ENCODE measurements at places on chromosomes 5 and 9. TPM values are rescaled to one million over a fixed set of nuclear protein-coding genes. Genes with fewer than 3 reads are reported as not detected.

The ZNF454 gene
- 0.27 TPM for total RNA-seq

- no peak overlapping the region for H3K27ac ChIP-seq
- DNase-seq: no peak
- H3K4me3 ChIP-seq: no peak overlapping the region
Measured at GRCh38 chr5:34035756-34036155, 7.3 kb downstream of the C1QTNF3 start.

The TAF11L2 gene
- total RNA-seq: not detected

The PTGES gene
- total RNA-seq: 0.15 TPM

The MARCOL gene
- not detected for total RNA-seq

DNA sequence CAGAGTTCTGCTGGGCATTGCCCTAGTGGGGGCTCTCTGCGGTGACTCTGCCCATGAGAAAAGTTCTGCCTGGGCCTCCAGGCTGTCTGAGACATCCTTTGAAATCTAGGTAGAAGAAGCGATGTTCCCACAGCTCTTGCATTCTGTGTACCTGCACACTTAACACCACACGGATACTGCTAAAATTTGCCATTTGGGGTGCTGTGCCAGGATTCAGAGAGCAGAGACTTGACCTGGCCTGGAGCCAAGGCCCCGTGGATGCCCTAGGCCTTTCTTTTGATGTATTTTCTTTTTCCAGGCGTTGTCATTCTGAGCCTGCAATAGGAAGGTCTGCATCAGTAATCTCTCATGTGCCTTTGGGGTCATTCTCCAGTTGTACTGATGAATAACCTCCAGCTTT lies 89.3 kb upstream of the IL12B start:
- H3K27me3 ChIP-seq: no peaks in the 10 kb centered on the region
- H3K27ac ChIP-seq: no peak overlapping the region
- H3K4me1 ChIP-seq: no peaks in the 10 kb centered on the region
- no peaks in the 10 kb centered on the region for H3K36me3 ChIP-seq

- no peak overlapping the region for H3K4me3 ChIP-seq
- no peaks in the 10 kb centered on the region for H3K4me1 ChIP-seq
- no peaks in the 10 kb centered on the region for H3K27me3 ChIP-seq
- no peak for DNase-seq
Measured at GRCh38 chr9:115022760-115023434, 92.5 kb upstream of the TNFSF8 start.

DNA sequence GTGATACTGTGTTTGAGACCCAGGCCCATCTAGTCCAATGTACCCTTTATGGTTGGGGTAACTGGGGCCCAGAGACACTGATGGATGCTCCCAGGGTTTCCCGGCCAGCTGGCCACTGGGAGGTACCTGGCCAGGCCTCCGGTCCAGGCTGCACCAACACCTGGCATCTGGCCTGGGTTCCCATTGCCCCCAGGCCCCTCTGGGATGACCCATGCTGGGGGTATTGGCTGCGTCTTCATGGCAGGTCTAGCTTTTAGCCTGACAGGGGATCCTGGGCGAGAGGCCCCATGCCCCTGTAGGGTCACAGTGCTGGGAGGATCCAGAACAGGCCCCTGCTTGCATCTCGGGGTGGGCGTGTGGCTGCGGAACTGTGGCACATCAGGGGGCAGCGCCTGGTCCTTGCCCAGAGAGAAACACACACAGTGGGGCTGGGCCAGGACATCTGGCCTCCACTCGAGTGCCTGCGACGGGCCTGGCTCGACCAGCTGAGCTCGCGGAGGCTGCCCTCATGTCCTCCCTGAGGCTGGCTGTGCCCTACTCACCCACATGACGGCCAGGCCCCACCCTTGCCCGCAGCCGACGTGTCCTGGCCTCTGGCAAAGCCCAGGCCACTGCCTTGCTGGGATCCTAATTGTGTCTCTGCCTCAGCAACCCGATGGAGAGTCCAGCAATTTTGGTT lies 21.5 kb upstream of the COL5A1 start:
- no peaks in the 10 kb centered on the region for H3K4me1 ChIP-seq
- H3K4me3 ChIP-seq: no peak overlapping the region
- H3K27ac ChIP-seq: no peak overlapping the region
- H3K27me3 ChIP-seq: no peaks in the 10 kb centered on the region
- DNase-seq: peak; percentile 40

The PRSS3 gene
- 7.0 TPM for total RNA-seq

DNA sequence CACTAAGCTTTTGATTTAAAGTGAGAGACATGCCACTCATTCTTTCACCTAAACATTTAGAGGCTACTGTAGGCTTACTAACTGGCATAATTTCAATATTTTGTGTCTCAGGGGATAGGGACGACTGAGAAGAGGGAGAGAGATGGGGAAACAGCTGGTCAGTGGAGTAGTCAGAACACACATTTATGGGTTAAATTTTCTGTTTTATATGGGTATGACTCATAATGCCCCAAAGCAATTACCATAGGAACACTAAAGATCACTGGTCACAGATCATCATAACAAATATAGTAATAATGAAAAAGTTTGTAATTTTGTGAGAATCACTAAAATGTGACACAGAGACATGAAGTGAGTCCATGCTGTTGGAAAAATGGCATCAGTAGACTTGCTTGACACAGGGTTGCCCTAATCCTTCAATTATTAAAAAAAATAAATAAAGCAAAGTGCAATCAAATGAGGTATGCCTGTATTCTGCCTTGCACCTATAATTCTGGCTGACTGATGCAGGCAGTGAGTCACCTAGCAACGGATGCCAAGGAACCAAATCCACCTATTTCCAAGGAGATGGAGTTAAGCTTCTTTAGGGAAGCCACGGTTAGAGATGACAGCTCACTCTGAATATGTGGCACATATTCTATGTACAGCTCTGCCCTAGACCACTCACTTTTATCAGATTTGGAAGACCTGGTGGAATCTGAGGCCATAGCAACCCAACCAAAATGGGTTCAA lies 166.1 kb downstream of the MARCHF11 start:
- H3K4me1 ChIP-seq: no peaks in the 10 kb centered on the region
- H3K27me3 ChIP-seq: no peaks in the 10 kb centered on the region
- H3K36me3 ChIP-seq: no peaks in the 10 kb centered on the region

DNA sequence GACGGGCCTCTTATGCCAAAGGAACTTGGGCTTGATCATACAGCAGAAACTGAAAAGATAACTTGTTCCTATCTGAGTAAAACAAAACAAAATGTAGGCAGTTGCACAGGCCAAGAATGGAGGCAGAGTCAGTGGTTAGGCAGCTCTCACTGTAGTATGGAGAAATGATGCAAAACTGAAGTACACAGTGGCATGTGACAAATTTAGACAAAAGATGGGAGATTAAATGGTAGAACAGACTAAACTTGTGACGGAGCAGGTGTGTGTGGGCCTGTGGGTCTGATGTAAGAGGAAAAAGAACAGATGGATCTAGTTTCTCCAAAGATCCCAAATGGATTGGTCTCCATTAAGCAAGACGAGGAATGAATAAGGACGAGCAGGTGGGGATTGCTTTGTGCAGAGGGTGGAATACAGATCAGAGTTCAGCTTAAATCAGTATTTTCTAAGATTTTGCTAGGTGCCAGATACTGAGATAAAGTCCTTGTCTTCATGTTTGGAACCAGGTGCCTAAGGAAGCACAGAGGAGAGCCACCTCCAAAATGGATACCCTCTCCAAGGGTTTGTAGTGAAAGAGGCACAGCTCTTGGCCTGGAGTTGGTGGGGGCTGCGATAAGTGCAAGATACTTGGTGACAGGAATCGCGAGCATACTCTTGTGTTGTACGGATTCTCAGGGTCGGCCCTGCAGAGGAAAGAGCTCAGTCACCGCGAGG lies 722 bp upstream of the DCP2 start:
- no peaks in the 10 kb centered on the region for H3K36me3 ChIP-seq
- H3K4me3 ChIP-seq: peak overlapping the region; percentile 71
- DNase-seq: no peak
- H3K27me3 ChIP-seq: no peaks in the 10 kb centered on the region

The TGFBI gene
- 119 TPM for total RNA-seq

- H3K27me3 ChIP-seq: no peaks in the 10 kb centered on the region
- no peak overlapping the region for H3K4me3 ChIP-seq
- no peak overlapping the region for H3K27ac ChIP-seq
- DNase-seq: peak; percentile 82
- H3K36me3 ChIP-seq: no peaks in the 10 kb centered on the region
- no peaks in the 10 kb centered on the region for H3K4me1 ChIP-seq
Measured at GRCh38 chr5:150436141-150436680, 13.3 kb downstream of the RPS14 start.

DNA sequence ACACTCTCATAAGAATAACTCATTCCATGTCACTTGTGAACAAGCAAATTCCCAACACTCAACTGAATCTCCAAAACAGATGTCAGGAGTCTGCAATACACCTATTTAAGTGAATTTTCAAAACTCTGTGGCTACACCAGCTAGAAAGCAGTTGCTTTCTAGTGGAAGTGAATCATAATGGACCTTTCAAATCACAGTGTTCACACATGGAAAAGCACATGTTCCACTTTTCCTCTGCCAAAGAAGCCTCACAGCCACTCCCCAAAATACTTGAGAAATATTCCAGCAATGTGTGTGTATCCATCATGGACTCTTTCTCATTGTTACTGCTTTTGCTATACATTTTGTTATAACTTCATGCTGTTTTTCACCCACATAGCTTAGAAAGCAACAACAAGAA lies 17.4 kb downstream of the MARCHF3 start:
- no peaks in the 10 kb centered on the region for H3K4me1 ChIP-seq
- no peaks in the 10 kb centered on the region for H3K27me3 ChIP-seq
- H3K27ac ChIP-seq: no peak overlapping the region
- no peak for DNase-seq
- H3K36me3 ChIP-seq: no peaks in the 10 kb centered on the region

The CARD9 gene
- total RNA-seq: 1.6 TPM

- H3K27ac ChIP-seq: no peak overlapping the region
- no peak overlapping the region for H3K4me3 ChIP-seq
- H3K27me3 ChIP-seq: no peaks in the 10 kb centered on the region
- no peaks in the 10 kb centered on the region for H3K36me3 ChIP-seq
Measured at GRCh38 chr9:90975781-90976538, 174.3 kb downstream of the SYK start.

- no peak overlapping the region for H3K27ac ChIP-seq
- H3K27me3 ChIP-seq: no peaks in the 10 kb centered on the region
- no peaks in the 10 kb centered on the region for H3K4me1 ChIP-seq
- no peaks in the 10 kb centered on the region for H3K36me3 ChIP-seq
- H3K4me3 ChIP-seq: no peak overlapping the region
Measured at GRCh38 chr5:180323160-180323559, 30.0 kb downstream of the GFPT2 start.

DNA sequence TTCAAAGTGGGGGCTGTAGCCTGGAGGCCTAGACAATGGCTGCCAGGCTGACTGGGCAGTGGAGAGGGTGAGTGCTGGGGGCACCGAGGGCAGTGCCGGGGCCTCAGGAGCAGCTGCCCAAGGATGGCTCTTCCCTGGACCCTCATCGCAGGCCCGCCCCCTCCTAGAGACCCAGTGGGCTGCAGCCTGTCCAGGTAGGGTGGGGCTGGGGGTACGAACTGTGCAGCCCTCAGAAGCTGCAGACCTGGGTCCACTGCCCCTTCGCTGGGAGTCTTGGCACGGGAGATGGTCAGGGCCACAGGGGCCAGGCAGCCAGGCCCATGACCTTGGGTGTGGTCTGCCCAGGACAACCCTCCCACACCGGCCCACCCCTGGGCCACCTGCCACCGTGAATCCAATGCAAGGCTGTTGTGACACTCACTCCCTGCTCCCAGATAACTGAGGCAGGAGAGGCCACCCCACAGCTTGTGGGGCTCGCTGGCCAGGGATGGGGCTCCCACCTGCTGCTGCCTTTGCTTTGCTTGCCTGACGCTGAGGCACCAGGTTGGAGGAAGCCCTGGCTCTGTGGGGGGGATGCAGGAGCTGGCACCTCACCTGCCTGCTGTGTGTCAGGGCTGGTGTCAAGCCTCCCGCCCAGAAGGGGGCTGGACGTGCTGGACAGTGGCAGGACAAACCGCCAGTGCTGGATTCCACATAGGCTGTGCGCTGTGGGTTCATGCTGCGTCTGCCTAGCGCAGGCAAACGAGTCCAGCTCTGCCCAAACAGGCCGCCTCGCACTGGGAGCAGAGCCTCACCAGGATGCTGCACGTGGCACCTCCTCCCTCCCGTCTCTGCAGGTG lies 23.1 kb upstream of the SLC9A3 start:
- peak; percentile 16 for DNase-seq
- no peak overlapping the region for H3K27ac ChIP-seq

DNA sequence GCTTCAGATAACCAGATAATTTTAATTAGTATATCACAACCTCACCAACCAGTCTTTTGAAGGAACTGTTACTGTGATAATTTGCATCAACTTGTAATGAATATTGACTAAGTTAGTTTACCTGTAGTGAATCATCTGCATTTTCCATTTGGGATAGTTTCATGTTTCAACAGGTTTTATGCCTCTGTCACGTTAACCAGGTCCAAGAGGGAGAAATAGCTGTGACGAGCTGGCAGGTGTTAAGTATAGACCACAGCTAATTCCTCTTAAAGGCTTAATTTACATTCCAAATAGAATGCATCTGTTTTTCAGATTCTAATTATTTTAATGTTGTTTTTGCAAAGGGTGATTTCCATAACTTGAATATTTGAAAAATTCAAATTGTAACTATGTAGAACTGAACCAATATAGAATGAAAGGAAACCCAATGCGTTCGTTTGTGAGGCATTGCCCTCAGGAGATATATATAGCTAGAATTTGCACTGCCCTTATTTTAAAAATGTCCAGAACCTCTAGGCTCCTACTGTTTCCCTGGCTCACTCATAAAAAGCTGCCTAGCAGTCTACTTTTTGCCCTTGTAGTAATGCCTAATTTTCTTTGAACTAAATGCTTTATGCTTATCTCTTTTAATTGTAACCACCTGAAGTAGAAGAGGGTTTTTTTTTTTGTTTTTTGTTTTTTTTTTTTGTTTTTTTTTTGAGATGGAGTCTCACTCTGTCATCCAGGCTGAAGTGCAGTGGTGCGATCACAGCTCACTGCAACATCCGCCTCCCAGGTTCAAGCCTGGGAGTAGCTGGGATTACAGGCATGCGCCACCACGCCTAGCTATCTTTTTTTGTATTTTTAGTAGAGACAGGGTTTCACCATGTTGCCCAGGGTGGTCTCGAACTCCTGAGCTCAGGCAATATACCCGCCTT lies 270.5 kb downstream of the SMARCA2 start:
- DNase-seq: no peak
- no peak overlapping the region for H3K4me3 ChIP-seq
- peaks cover 11% of the 10 kb centered on the region for H3K4me1 ChIP-seq
- no peak overlapping the region for H3K27ac ChIP-seq
- no peaks in the 10 kb centered on the region for H3K36me3 ChIP-seq

GRCh38 chr9:78557540-78557939 lies 260.6 kb downstream of the PSAT1 start:
- no peak overlapping the region for H3K4me3 ChIP-seq
- H3K27me3 ChIP-seq: no peaks in the 10 kb centered on the region
- DNase-seq: no peak
- H3K36me3 ChIP-seq: no peaks in the 10 kb centered on the region
- H3K27ac ChIP-seq: no peak overlapping the region
- no peaks in the 10 kb centered on the region for H3K4me1 ChIP-seq

DNA sequence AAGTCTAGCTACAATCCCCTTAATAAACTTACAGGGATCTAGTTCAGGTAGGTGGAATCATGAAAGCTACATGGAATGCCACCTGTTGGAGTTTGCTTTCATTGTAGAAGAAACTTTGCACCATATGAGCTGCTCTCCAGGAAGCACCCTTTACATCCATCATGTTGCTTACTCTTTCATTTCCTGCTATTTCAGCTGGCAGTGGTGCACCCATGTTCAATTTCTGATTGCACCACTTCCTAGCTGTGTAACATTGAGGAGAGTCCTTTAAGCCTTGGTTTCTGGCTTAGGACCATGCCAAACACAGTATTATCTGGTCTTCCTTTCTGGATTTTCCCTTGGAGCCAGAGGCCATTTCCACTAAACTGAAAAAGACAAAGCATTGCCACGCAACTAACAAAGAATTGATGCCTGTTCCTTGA lies 123.3 kb upstream of the SLC12A2 start:
- DNase-seq: no peak
- no peak overlapping the region for H3K27ac ChIP-seq
- no peaks in the 10 kb centered on the region for H3K36me3 ChIP-seq
- no peaks in the 10 kb centered on the region for H3K27me3 ChIP-seq
- H3K4me3 ChIP-seq: no peak overlapping the region
- no peaks in the 10 kb centered on the region for H3K4me1 ChIP-seq

All from right lobe of liver (tissue), 6 donors.